NCI-H345 (cell line): ENCODE measurements at places on chromosomes 2 and 18.

DNA sequence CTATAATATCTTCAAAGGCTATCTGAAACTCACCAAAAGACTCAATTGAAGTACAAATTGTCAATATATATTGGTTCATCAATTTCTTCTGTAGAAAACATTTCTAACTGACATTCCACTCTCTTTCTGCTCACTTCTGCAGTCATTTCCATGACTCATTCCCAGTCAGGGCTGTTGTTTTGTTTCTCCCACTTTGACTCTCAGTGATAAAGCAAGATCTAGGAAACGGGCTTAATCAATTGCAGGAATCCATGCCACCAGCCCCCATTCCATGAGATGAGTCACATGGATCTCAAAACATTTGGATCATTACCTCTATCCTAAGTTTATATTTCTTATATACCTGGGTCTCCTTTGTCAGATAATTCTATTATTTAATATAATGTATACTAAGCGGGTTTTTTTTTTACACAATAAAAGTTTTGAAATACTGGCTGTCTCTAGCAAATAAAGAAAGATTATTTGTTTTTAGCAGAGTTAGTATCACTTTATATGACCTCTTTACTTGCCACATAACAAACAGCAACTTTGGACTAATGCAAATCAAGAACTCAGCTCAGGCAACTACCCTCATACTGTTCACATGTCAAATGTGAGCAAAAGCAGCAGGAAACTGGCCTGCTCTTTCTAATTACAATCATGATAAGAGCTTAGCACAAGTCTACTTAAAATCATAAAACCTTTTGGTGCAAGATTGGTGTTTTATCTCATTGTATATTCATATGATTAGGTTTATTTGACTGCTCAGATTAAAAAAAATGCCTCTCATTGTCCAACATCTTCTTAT is 251.1 kb upstream of the PIK3C3 start:
- no peak for DNase-seq

GRCh38 chr2:109013051-109013450 is 24.0 kb upstream of the EDAR start:
- no peak for DNase-seq

GRCh38 chr2:127347015-127347414 is 40.8 kb downstream of the MAP3K2 start:
- DNase-seq: no peak

DNA sequence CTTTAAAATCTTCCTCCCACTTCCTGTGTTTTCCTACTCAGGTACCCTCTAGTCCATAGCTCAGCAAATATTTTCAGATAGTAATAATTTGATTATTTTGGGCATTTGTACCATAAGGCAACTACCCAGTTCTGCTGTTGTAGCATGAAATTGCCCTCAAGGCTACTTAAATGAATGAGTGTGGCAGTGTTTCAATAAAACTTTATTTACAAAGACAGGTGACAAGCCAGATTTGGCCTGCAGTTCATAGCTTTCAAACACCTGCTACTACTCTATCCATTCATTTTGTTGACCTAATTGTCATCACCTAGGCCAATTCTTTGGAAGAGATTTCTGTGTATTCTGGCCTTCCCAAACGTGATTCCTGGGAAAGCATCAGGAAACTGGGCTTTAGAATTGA is 28.9 kb downstream of the NYAP2 start:
- peak; percentile 60 for DNase-seq

DNA sequence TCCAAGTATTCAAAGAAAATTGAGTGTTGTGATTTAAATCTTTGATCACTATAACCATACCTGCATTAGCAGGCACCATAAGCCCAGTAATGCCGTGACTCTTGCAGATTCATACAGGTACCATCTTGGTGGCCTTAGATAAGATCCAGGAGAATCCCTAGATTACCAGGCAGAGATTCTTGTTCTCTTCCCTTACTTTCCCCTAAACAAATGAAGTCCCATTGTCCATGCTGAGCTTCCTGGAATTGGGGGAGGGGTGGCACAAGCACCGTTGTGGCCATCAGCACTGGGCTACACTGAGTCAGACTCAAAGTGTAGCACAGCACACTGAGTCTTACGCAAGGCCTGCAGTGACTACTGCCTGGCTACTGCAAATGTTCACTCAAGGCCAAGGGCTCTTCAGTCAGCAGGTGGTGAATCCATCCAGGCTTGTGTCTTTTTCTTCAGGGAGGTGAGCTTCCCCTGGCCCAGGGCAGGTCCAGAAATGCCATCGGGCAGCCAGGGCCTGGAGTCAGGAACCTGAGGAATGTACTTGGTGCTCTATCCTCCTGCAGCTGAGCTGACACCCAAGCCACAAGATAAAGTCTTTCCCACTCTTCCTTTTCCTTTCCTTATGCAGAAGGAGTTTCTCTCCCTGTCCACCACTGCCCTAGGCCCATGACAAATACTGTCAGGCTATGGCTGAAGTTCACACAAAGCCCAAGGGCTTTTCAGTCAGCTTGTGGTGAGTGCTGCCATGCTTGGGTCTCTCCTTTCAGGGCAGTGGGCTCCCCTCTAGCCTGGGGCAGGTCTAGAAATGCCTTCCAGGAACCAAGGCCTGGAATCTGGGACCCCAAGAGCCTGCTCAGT is 52.6 kb downstream of the CD28 start:
- DNase-seq: no peak

- DNase-seq: no peak
These were observed 62.6 kb downstream of the NFATC1 start for GRCh38 chr18:79458131-79458838.

DNA sequence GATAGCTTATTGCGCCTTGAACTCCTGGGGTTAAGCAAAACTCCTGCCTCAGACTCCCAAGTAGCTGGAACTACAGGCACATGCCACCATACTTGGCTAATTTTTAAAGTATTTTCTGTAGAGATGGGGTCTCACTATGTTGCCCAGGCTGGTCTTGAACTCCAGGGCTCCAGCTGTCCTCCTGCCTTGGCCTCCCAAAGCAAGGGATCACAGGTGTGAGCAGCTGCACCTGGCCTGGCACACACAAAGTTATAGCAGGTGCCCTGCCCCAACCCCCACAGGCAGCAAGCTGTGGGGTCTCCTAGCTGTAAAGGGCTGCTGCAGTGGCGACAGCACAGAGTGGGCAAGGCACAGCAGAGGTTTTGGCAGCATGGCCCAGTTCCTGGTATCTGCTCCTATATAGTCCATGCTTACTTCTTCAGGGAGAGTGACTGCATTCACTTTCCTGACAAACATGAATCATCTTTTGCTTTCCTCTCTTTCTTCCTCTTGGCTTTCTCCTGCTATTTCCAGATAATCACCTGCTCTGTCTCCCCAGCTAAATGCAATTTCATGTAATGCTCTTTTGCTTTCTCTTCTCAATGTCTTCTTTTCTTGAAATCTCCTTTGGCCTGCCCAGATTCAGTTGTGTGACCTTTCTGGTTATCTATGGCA is 27.3 kb upstream of the METAP1D start:
- DNase-seq: no peak

DNA sequence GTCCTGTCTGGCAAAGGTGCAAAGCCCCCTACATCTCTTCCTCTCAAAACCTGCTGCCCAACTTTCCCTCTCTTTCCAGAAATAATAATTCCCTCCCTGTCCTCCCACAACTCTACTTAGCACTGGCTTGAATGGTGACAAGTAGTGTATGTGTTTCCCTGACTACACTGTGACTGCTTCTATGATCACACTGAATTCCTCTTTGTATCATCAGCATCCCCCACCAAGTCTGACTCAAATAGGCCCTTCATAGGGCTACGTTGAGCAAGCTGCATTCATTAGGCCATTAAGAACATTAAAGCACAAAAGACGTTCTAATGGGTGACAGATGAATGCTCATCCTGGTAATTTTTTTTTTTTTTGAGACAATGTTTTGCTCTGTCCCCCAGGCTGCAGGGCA is 13.7 kb upstream of the ST3GAL5 start:
- no peak for DNase-seq

DNA sequence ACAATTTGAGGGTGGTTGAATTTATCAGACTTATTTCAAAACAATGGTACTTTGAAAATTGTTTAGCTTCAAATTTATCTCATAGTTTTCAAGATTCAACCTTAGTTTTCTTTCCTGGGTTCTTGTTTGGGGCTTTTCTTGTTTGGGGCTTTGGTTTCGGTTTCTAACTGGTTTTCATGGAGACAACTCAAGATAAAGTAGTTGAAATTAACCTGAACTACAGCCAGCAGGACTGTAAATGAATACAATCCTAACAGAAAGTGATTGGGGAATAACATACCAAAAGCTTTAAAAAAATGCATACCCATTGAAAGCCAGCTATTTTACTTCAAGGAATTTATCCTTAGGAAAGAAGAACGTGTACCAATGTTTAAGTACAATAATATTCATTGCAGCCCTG is 133.5 kb upstream of the SLC14A2 start:
- DNase-seq: no peak

- DNase-seq: no peak
These were observed 68.1 kb upstream of the PELI1 start for GRCh38 chr2:64212346-64212745.

DNA sequence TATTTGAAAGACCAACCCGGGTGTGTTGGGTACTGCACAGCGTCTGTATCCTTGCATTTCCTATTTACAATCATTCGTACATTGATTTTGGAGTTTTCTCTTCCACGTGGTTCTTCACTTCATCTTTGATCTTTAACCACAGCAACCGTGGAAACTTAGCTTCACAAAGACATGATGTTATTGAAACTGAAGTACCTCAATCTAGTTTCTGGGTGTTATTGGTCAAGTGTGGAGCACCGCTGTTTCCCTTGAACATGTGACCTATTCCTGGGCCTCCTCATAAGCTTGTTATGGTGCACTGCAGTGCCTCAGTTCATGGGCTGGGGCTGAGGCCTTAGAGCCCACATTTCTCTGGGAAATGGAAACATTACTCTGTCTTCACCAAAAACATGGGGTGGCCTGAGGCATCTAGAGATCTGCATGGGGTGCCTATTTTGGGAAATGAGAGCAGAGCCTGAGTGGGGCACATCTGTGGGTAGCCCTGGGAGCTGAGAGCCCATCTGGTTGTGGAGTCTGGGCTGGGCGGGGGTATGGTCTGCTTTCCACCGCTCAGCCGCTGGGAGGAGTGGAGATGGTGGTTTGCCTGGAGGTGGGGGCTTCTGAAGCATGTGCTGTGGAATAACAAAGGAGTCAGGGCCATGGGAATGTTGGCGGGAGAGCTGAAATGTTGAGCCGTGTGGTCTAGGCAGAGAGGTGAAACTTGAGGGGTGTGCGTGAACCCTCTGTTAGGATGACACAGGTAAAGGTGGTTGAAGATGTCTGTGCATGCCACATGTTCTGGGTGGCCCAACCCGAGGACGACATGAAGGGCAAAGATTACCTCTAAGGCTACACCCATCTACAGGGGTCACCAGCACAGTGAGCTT is 37.4 kb downstream of the ZNF236 start:
- no peak for DNase-seq

DNA sequence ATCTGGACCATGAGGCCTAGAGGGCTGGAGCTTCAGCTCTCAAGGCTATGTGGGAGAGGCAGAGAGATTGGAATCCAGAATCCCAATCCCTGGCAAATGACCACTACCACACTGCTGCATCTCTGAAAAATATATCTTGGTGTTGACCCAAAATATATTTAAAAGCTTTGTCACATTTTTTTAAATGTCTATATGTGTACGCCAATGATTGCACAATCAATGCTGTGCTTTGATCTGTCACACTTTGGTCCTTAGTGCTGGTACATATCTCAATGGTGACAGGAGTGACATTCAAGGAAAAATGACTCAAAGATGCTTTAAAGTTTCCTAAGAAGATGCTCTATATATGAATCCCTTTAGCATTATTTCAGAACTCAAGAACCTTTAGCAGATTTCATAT is 31.7 kb upstream of the NEDD4L start:
- no peak for DNase-seq

- peak; percentile 55 for DNase-seq
These were observed 659.5 kb downstream of the TSN start for GRCh38 chr2:122414902-122415301.

DNA sequence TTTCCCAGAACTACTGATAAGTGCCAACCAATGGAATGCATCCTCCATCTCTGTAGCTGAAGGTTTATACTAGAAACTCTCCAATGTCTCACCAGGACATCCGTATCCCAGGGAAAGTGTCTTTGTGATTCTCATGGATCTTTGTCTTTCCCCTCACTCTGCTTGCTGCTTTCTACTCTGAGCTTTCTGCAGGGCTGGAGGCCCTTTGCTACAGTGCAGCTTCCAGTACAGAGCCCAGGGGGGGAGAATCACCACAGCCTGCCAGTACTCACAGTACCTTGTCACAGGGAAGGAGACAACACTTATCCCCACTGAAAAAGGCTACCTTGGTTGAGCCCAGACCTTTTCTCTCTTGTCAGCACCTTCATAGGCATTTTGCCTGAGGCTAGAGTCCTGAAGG is 627.0 kb downstream of the CNTNAP5 start:
- no peak for DNase-seq

DNA sequence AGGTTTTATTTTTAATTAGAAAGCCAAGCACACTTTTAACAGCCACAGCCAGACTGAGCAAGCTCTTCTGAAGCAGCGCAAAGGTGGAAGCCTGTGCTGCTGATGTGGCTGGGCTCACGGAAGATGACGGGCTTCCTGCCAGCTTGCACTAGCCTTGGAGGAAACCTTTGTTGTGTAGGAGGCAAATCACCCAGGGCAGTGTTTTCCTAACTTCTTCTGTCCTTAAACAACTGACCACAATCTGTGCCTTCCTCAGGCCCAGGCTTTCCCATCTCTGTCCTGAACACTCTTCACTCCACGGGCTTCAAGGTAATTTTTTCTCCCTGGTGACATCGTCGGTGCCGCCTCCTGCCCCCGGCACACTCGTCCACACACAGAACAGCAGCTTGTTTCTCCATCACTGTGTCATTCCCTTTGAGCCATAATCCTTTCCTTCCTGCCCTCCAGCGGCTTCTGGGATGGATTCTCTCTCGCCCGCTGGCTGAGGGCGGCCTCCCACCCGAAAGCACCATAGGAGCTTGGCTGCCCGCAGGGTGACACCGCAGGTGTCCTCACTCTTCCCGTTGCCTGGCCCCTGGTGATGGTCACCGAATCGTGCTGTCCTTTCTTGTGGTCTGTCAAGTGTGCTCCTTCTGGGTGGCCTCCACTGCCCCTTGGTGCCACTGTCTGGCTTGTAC is 31.1 kb upstream of the INHBB start:
- DNase-seq: no peak

DNA sequence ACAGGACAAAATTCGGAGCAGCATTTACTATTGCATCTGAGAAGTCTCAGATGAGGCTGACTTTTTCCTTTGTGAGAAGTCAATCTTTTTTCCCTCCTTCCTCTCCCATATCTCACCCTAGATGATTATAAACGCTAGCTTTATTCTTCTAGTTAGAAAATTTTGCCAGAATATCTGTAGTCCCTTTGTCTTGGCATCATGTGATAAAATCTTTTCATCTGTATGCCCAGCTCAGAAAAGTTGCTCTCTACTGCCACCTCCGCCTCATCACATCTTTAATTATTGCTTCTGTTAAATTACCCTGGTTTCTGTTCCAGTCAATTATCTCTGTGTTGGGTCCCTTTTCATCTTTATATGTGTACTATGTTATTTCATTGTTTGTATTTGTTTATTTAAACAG is 210.8 kb upstream of the SLC35G4 start:
- no peak for DNase-seq

- DNase-seq: no peak
These were observed 10.3 kb downstream of the DIPK1C start for GRCh38 chr18:74446631-74447403.

- no peak for DNase-seq
These were observed 263.7 kb downstream of the ALK start for GRCh38 chr2:29657674-29658073.

GRCh38 chr2:180519276-180519675 is 461.1 kb upstream of the UBE2E3 start:
- DNase-seq: no peak
